AG10803 (cell line): ENCODE measurements at places on chromosomes 16 and 17.

DNA sequence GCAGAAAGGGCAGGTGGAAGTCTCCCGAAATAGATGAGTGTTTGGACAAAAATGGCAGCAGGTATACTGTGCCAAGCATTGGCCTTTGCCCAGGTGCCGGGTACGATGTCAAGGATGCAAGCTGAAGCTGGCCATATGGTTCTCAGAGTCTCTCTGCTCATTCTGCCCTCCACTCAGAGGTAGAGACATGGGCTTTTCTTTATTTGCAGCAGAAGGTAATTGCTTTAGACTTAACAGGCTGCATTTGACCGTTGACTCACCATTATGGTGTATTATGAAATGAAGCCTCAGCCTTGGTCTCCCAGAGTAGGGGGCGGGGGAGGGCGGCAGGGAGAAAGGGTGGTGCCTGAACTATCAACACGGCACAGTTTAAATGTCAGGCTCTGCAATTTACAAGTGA is 969.1 kb upstream of the EEF2KMT start:
- no peak for DNase-seq

- DNase-seq: peak; percentile 25
These were observed 232.3 kb upstream of the PMFBP1 start for GRCh38 chr16:72404299-72404698.

DNA sequence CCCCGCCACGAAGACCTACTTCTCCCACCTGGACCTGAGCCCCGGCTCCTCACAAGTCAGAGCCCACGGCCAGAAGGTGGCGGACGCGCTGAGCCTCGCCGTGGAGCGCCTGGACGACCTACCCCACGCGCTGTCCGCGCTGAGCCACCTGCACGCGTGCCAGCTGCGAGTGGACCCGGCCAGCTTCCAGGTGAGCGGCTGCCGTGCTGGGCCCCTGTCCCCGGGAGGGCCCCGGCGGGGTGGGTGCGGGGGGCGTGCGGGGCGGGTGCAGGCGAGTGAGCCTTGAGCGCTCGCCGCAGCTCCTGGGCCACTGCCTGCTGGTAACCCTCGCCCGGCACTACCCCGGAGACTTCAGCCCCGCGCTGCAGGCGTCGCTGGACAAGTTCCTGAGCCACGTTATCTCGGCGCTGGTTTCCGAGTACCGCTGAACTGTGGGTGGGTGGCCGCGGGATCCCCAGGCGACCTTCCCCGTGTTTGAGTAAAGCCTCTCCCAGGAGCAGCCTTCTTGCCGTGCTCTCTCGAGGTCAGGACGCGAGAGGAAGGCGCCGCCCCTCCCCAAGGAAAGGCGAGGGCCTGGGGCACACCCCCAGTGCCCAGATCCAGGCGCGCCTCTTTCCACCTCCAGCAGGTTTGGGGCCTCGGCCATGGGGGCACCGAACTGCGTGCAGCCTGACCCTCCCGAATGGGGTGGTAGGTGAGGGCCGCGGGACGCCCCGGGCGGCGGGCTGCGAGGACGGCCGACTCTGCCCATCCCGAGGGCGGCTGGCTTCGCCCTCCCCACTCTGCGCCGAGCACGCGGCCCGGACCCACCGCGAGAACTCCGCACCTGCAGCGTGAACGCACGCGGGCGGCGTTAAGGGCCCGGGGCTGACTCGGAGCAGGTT is 664 bp downstream of the HBQ1 start:
- DNase-seq: peak; percentile 42

- no peak for DNase-seq
These were observed 119.6 kb downstream of the WWOX start for GRCh38 chr16:78218856-78219651.

DNA sequence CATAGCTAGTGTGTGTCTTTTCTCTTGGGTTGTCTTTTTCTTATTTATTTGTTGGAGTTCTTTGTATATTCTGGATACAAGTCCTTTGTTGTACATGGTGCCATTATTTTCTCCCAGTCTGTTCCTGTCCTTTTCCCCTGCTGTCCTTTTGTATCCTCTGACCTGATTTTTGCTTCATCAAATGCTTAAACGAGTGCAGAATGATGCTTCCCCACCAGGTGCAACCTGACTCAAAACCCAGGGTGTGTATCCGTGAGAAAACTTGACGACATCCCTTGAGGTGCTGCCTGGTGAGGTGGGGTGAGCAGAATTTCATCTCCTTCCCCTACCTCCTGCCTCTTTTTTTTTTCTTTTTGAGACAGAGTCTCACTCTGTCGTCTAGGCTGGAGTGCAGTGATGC is 88.6 kb downstream of the NTN1 start:
- DNase-seq: no peak

DNA sequence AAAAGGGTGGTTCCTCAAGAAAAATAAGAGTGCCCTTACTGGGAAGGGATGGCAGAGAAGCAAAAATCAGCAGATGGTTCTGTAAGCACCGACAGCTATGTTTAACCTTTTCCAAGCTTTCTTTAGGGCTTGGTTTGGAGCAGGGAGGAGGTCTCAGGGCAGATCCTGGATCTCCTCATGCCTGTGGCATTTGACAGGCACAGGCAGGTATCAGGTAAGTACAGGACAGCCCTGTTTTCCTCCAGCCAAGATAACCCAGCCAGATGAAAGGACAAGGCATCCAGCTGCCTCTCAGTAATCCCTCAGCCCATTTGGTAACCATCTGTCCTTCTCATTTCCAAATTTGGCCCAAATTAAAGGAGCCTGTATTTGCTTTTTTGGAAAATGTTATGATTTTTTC is 141.5 kb downstream of the TOX3 start:
- DNase-seq: no peak

DNA sequence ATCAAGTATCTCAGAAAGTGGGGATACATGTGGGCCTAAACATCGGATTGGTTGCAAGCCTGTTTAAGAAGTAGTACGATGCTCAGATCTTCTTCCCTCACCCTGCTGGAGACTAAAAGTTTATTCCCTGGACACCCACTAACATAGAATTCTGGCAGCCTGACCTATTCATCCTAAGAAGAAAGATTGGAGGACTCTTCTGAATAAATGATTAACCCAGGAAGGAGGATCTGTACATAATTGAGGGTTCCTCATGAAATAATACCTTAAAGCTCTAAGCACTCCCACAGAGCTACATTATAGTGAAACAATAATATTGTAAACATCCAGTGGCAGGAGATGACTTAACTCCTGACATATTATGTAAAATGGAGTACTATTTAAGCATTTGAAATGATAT is 111.7 kb downstream of the NLK start:
- DNase-seq: no peak

DNA sequence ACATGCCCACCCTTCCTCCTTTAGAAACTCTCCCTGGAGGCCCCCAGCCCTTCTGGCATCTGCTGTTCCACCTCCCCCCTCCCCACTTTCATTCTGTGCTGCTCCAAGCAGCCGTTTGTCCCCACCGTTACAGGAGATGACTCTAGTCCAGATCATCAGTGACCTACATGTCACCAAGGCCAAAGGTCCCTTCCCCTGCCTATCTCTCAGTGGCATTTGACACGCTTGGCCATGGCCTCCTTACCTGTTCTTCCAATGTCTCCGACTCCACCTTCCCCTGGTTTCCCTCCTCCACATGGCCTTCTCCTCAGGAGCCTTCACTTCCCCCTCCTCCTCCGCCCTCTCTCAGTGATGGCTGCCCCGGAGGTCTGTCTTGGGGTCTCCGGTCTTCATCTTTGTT is 9.4 kb downstream of the TMEM92 start:
- no peak for DNase-seq
